ENCODE measurements at places on chromosomes 6 and 20.

GRCh38 chr6:156890627-156891314, 113.6 kb downstream of the ARID1B start:
- DNase-seq: peak; percentile 64

DNA sequence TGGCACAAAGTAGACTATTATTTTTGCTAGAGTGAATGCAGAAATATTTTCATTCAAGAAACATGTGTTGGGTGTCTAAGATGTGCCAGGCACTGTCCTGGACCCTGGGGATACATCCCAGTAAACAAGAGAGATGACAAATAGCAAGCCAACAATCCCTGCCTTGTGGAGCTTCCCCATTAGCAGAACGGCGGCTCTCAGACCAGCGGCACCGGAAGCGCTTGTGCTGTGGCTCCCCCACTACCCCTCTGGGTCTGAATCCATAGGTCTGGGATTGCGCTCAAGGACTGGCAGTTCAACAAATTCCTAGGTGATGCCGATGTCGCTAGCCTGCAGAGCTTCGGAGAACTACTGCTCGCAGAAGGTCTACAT, 98.5 kb upstream of the AGPAT4 start:
- no peak for DNase-seq

- DNase-seq: no peak
These were observed 169.0 kb downstream of the SMOC2 start for GRCh38 chr6:168609914-168610490.

DNA sequence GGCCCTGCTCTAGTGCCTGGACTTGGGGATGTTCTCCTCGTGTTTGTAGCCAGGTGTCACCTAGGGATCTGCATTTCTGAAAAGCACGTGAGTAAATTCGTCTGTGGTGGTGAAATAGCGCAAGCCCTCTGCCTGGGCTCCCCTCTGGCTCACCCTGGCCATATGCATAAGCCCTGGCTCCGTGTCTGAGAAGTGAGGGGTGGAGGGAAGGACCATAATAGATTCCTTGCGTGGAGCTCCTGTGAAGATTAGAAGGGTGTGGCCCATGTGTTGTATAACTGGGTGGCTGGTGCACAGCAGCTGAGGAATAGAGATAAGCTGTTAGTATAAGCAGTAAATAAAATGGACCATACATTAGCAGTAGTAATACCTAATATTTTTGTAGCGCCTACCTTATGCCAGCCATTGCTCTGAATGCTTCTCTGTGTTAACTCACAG, 4.8 kb downstream of the BCAS1 start:
- no peak for DNase-seq

- DNase-seq: no peak
These were observed 15.4 kb upstream of the TNFAIP3 start for GRCh38 chr6:137851669-137852068.
